Neural crest cell (in vitro differentiated cells): ENCODE measurements at places on chromosomes 16 and 17.
A peak's percentile ranks its signal among the peaks of the same experiment; 100 is the strongest.

DNA sequence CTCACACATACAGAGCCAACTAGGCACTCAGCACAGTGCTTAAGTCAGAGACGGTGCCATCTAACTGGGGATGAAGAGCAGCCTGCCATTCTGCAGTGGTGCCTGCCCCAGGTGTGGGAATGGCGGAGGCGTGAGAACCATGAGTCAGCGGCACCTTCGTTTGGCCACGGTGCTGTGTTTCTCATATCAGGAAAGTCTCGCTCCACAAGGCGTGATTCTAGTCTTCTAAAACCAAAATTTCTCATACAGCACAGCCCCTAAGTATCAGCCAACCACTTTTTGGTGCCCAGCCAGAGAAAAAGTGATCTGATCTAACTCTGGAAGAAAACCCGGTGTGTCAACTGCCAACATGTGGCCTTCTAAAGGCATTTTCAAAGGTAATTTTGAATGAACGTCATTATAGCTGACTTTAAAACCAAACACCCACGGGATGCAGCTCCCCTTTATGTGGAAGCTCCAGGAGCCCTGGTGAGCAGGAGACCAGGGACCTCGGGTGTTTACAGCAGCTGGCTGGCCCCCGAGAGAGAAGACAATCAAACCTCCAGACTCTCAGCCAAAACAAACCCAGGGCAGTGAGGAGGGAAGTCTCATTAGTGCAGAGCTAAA lies 54.6 kb downstream of the ABCC12 start:
- no peak for DNase-seq

- peak; percentile 22 for DNase-seq
Measured at GRCh38 chr17:68794636-68795434, 160.4 kb downstream of the ABCA8 start.

- DNase-seq = no peak
Measured at GRCh38 chr17:6460531-6461161, 16.4 kb downstream of the PIMREG start.

- no peak for DNase-seq
Measured at GRCh38 chr16:71885261-71885650, 1.3 kb upstream of the ZNF821 start.

DNA sequence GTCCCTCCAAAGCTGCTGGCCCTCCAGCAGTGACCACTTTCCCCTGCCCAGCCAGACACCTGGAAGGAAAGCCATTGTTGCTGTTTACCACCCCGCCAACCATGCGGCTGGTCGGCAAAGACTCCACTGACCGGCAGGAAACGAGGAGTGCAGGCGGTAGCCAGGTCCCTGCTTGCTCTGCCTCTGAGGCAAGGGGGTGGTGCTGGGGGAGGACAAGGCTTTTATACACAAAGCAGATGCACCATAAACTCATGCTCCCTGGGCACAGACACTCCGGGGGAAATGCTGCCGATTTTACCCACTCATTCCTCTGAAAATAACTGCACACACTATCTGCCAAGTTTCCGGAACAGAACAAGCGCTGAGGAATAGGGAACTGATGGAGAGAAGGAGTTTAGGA lies 62.8 kb upstream of the GRIN2A start:
- DNase-seq = no peak
